Right atrium auricular region (tissue), 2 donors: ENCODE measurements at places on chromosomes 5 and 9. TPM values are rescaled to one million over a fixed set of nuclear protein-coding genes. Genes with fewer than 3 reads are reported as not detected.

LRRC19 gene
- not detected for total RNA-seq

- no peaks in the 10 kb centered on the region for H3K4me1 ChIP-seq
- H3K4me3 ChIP-seq, result no peak overlapping the region
- peaks cover 13% of the 10 kb centered on the region for H3K36me3 ChIP-seq
- H3K27me3 ChIP-seq, result no peaks in the 10 kb centered on the region
These were observed 3.0 kb upstream of the SYNPO start for GRCh38 chr5:150637245-150638052.

- no peak for DNase-seq
- no peaks in the 10 kb centered on the region for H3K4me1 ChIP-seq
- no peak overlapping the region for H3K4me3 ChIP-seq
These were observed 57.9 kb downstream of the STX17 start for GRCh38 chr9:99964336-99964735.

DNA sequence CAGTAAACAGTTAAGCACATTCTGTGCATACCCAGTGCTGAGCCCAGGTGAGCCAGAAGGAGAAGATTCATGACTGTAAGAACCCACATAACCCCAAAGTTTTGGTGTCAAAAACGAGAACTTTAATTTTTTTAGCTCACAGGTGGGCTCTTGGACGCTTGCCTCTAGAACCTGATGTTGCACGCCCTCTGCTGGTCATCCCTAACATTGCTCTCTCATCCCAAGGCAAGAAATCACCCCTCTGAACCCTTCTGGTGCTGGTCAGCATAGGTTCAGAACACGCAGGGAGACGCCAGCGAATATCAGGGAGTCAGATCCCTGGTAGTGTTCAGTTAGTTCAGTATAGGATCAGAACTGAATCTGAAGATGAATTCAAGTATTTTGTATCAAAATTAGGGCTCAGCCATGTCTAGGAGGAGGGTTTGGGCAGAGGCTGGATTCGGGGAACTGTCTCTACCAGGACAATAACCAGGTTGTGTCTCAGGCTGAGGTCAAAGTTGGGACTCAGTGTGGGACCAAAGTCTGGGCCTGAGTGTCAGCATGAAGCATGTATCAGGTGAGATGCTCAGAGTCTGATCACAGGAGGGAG, 4.1 kb upstream of the DNAJB5 start:
- H3K4me3 ChIP-seq, result no peak overlapping the region
- no peaks in the 10 kb centered on the region for H3K36me3 ChIP-seq
- H3K27me3 ChIP-seq, result no peaks in the 10 kb centered on the region
- no peak for DNase-seq
- H3K27ac ChIP-seq, result no peak overlapping the region
- H3K4me1 ChIP-seq, result no peaks in the 10 kb centered on the region

DNA sequence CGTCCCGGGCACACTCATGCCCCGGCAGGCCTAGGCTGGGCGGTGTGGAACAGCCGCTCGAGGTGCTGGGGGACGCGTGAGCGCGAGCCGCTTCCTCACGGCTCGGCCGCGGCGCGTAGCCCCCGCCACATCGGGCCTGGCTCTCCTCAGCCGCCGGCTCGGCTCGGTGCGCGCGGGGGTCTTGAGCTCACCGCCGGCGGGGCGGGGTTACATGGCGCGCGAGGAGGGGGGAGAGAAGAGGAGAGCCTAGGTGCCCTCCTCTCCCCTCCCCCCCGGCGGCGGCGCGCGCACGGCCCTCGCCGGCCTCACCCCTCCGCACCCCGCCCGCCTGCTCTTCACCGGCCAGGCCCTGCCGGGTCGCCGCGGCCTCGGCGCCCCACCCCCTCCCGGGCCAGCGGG, 7.7 kb downstream of the RANBP6 start:
- peak overlapping the region; percentile 94 for H3K4me3 ChIP-seq
- H3K36me3 ChIP-seq, result no peaks in the 10 kb centered on the region
- H3K27me3 ChIP-seq, result no peaks in the 10 kb centered on the region
- peaks cover 47% of the 10 kb centered on the region for H3K4me1 ChIP-seq

DNA sequence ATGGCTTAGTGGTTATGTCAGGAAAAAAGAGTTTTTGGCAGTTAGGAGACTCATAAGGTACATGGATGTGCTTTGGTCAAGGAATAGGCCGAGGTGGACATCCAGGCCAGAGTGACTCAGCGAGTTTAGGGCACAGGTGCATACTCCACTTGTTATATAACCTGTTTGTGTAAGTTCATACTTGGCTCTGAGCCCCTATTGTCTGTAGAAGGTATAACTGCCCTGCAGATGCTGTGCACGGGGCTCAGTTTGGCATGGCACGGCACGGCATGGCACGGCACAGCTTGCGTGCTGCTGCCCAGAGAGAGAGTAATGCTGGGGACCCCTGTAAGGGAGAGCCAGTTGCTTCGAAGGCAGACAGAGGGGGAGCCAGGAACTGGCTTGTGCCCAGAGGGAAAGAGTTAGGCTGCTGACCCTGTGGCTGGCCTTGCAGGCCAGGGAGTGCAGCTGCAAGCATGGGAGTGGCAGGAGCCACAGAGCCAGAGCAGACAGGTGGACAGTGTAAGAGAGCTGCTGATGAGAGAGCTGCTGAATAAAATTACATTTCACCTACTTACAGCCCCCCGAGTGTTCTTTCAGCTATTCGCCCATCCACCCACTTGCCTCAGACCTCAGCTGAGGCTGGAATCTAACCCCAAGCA, 32.2 kb downstream of the GCNT4 start:
- DNase-seq, result no peak
- no peak overlapping the region for H3K27ac ChIP-seq
- no peaks in the 10 kb centered on the region for H3K36me3 ChIP-seq
- H3K4me1 ChIP-seq, result no peaks in the 10 kb centered on the region
- no peaks in the 10 kb centered on the region for H3K27me3 ChIP-seq

- no peak overlapping the region for H3K4me3 ChIP-seq
- no peaks in the 10 kb centered on the region for H3K27me3 ChIP-seq
- no peak overlapping the region for H3K27ac ChIP-seq
These were observed 25.9 kb upstream of the UNC5A start for GRCh38 chr5:176784218-176785165.

FPGS gene
- 47.0 TPM for total RNA-seq

DNA sequence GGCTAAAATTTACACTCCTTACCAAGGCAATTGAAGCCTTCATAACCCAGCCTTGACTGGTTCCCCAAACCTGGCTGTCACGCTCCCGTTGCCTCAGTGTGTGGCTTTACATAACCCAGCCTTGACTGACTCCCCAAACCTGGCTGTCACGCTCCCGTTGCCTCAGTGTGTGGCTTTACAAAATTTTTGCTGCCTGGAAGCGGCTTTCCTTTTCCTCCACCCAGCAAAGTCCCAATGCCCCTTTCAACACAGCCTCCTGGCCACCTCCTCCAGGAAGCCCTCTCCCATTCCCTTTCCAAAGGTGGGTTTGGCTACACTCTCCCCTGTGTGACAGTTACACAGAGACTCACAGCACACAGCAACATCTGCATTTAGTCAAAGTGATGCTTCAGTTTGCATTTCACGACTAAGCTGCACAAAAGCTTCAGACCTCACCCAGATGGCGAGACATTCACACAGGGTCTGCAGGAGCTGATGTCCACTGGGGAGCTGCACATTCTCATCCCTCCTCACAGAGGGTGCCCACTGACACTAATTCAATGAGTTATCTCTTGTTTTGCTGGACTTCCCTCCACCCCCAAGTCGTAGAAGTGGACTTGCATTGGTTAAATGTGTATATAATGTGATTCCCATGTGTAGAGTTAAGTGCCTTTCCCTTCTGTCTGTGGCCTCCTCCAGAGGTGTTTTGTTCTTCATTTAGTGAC, 156.6 kb upstream of the PHYKPL start:
- H3K4me1 ChIP-seq, result peaks cover 9% of the 10 kb centered on the region
- no peaks in the 10 kb centered on the region for H3K36me3 ChIP-seq
- no peaks in the 10 kb centered on the region for H3K27me3 ChIP-seq
- no peak for DNase-seq
- no peak overlapping the region for H3K4me3 ChIP-seq
- no peak overlapping the region for H3K27ac ChIP-seq
